Fibroblast of skin of abdomen (primary cell): ENCODE measurements at places on chromosomes 16 and 17.

GRCh38 chr17:5986644-5987043, 83.5 kb upstream of the WSCD1 start:
- DNase-seq: no peak

DNA sequence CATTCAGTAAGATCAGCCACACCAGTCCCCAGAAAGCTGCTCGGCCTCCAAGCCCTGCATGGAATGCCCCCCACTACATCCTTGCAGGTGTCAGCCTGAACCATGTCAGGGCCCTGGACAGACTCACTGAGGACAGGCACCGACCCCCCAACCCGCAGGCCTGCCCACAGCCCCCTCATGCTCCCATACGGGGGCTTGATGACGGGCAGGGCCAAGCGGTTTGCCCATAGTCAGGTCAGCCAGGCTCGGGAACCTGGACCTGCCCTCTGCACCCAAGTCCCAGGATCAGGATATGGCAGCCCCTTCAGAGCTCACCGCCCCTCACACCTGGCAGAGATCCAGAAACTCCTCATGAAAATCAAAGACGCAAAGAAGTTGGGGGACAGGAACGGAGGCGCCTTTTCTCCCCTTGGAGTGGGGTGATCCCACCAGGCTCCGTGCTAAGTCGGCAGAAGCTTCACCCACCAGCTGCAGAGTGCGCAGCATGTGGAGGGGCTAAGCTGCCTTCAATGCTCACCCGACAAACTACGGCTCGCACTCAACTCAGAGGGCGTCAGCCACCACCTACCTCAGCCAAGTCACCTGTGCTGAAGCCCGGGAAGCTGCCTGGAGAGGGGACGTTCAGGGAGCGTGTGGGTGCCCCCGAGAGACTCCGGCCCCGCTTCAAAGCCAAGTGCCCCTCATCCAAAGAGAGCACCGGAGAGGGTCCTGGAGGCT, 26.5 kb downstream of the GNPTG start:
- no peak for DNase-seq

DNA sequence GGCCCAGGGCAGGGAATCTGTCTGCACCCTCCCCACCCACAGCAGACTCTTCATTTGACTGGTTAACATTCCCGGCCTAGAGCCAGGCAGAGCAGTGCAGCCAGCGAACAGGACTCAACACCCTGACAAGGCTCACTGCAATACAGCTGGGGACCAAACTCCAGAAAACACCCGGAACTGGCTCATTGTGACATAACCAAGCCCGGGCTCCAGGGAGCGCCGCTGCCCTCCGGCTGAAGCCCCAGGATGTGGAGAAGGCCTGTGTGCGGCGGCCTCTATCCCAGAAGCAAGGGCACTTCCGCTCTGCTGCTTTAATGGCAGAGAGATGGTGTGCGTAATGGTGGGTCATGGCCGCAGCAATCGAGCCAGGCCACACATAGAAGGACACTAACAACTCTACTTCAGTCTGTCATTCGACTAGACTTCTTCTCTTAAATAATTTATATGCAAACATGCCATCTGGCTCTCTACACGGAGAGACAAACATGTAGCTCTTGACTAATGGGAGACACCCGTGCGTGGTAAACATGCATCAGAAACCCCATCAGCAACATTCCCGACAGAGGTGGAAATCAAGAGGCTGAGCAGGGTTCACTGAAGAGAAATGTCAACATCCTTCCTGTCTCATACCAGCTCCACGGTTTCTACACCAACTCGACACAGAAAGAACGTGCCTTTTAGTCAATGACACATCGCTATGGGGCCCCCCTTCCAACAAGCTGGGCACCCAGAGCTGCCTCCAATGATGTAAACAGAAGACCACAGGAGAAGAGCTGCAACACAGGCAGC, 18.0 kb downstream of the KLHDC4 start:
- DNase-seq: no peak

- peak; percentile 90 for DNase-seq
These were observed at the start of gene PRPSAP1 for GRCh38 chr17:76353599-76354316. TSS of gene PRPSAP1 (minus strand) at chr17:76353916. CDS start at chr17:76353703, 213 bp downstream.

DNA sequence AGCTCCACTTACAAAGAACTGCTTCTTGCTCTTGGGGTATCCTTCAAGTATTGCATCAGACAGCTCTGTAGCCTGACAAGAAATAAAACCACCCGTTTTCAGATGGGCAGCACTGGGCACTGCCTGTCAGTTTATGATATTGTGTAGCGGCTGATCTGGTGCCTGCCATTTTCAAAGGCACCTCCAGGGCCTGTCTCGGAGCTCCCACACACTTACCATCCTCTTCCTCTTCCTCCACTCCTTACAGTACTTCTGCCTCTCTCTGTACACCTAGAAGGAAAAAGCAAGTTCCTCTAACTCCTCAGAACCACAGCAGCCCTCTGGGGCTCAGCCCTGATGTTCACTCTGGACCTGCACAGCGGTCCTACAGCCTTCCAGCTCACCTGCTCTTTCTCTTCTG, 4.4 kb downstream of the PSMC3IP start:
- no peak for DNase-seq

- DNase-seq: no peak
These were observed 693.0 kb upstream of the SOX9 start for GRCh38 chr17:71427801-71428200.

GRCh38 chr17:62819511-62820221, 11.6 kb upstream of the MARCHF10 start:
- peak; percentile 98 for DNase-seq

- DNase-seq: peak; percentile 41
These were observed 23.3 kb downstream of the STAT5B start for GRCh38 chr17:42252597-42253550.

DNA sequence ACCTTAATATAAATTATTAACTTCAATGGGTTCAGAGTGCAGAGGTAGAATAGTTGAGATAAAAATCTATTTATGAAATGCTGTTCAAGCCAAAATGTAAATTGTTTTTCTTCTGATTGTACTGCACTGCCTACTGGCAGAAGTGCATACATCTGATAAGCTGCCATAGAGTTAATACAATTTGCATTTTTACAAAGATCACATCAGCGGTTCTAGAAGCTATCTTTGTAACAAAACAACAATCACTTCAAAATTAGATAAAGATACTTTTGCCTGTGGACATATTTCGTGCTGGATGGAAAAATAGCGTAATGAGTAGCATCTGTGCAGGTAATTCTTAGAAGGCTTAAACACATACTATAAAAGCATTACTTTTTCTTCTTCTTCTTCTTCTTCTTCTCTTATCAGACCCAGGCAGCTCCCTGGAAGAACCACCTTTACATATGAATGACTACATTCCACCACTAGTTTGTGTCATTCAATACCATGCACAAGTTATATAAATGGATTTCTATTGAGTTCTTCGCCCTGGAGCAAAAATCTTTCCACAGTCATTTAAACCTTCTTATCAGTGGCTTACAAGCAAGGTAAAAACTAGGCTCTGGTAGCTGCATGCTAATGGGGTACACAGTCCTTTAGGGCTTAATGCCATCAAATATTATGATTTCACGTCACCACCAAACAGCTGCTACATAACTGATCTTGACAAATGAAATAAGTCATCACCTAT, 47.0 kb downstream of the SYNRG start:
- DNase-seq: no peak

- DNase-seq: no peak
These were observed 4.1 kb downstream of the UBFD1 start for GRCh38 chr16:23561586-23561985.
